Hematopoietic multipotent progenitor cell (in vitro differentiated cells): ENCODE measurements at places on chromosomes 16 and 17. TPM values are rescaled to one million over a fixed set of nuclear protein-coding genes. Genes with fewer than 3 reads are reported as not detected.

DNA sequence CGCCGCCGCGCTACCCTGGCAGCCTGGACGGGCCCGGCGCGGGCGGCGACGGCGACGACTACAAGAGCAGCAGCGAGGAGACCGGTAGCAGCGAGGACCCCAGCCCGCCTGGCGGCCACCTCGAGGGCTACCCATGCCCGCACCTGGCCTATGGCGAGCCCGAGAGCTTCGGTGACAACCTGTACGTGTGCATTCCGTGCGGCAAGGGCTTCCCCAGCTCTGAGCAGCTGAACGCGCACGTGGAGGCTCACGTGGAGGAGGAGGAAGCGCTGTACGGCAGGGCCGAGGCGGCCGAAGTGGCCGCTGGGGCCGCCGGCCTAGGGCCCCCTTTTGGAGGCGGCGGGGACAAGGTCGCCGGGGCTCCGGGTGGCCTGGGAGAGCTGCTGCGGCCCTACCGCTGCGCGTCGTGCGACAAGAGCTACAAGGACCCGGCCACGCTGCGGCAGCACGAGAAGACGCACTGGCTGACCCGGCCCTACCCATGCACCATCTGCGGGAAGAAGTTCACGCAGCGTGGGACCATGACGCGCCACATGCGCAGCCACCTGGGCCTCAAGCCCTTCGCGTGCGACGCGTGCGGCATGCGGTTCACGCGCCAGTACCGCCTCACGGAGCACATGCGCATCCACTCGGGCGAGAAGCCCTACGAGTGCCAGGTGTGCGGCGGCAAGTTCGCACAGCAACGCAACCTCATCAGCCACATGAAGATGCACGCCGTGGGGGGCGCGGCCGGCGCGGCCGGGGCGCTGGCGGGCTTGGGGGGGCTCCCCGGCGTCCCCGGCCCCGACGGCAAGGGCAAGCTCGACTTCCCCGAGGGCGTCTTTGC, 3.1 kb downstream of the HIC1 start:
- no peak for DNase-seq

The PPP1R27 gene
- total RNA-seq: 1.3 TPM

DNA sequence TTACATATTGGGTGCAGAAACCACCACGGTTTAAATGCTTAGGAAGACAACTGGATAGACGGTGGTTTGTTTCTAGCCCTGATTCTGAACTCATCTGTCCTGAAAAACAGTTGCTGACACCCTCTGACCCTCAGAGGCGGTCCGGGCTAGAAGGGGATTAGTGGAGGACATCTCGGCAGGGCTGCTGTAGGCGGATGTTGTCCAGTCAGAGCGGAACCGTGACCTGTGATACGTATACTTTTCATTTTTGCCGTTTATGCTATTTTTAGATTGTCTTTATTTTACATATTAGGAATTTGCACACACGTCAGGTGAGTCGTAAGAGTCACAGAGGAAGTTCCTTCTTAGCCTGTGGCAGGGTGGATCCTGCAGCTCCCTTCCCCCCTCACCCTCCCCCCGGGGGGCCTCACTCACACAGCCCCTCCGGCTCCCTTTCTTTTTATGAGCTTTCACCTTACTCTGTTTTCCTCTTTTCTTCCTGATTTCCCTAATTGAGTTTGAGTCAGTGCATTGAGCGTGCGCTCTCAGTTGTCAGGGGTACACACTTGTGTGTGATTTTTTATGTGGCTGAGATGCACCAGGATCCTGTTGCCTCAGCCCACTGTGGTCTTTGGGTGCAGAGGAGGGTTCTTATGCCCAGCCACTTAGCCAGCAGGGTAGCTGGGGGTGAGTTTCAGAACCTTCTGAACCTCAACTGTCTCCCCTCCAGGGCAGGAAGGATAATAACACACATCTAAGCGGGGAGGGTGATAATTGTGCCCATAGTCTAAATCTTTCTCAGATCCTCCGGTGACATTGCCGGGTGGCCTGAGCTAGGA, 211.1 kb upstream of the CHMP6 start:
- no peak for DNase-seq

DNA sequence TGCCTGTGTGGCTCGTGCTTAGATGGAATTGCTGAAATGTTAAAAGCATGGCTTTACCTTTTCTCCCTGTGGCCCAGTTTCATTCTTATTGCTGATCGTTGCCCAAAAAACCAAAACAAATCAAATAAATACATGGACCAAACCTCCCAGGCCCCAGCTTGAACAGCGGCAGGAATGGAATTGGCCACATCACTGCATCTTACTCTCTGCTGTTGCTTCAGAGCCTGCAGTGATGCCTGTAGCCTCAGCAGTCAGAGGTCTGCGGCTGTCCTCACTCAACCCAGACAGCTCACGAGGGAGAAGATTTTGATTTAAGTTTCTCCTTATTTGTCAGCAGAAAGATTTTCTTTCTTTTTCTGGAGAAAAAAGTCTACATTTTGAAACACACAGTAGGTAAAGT, 91.5 kb downstream of the NPIPB11 start:
- no peak for DNase-seq

DNA sequence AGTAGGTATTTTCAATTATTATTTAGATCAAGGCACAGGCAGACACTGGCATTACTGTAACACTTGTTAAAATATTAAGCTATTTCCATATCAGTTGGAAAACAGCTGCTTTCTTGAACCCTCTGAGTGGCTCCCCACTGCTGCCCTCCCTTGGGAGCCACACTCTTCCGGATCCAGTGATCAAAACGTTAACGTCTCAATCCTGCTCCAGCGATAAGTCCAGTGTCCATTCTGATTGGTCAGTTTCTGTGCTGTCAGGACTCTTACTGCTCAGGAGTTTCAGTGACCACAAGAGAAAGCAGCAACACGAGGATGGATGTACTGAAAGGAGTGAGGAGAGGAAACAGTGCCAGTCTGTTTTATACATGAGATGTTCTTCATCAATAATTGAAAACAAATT, 13.8 kb upstream of the ZKSCAN2 start:
- DNase-seq: no peak

GRCh38 chr16:70467113-70467512, 12.7 kb downstream of the FCSK start:
- no peak for DNase-seq

The KRTAP9-1 gene
- not detected for total RNA-seq

- DNase-seq: no peak
These were observed 40.2 kb upstream of the PLCG2 start for GRCh38 chr16:81738783-81739496.

DNA sequence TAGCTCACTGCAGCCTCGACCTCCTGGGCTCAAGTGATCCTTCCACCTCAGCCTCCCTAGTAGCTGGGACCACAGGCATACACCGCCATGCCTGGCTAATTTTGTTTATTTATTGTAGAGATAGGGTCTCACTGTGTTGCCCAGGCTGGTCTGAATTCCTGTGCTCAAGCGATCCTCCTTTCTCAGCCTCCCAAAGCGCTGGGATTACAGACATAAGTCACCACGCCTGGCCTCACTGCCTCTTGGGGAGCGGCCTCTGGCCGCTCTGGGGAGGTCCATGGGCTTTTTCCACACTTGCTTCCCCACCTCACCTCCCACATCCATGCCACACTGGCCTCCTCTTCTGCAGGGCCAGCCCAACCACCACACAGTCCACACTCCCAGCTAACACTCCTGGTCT, 18.3 kb upstream of the ADGRG3 start:
- no peak for DNase-seq

The PRSS21 gene
- 27.2 TPM for total RNA-seq

The ZC3H7A gene
- total RNA-seq: 24.5 TPM

The PYDC1 gene
- not detected for total RNA-seq

GRCh38 chr16:19771796-19772195, 53.7 kb downstream of the IQCK start:
- no peak for DNase-seq

GRCh38 chr17:82228278-82228841, 482 bp upstream of the SLC16A3 start:
- peak; percentile 72 for DNase-seq

DNA sequence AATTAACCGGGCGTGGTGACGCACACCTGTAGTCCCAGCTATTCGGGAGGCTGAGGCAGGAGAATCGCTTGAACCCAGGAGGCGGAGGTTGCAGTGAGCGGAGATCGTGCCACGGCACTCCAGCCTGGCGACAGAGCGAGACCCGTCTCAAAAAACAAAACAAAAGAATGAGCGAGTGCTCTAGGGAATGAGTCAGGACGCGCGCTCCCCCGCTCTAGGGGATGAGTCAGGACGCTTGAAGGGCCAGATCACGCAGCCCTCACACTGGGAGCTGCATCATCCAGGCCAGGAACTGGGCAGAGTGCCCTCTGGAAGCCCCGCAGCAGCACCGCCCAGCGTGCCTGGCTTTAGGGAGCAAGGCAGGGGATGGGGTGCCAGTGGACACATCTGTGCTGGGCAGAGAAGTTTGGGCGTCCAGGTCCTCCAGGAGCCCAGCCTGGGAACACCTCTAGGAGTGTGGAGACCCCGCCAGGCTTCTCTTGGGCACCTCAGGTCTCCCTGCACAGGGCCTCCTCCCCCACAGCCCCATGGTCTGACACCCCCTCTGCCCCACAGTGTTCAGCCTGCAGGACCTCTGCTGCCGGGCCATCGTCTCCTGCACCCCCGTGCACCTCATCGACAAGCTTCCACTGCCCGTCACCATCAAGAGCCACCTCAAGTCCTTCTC, 3.9 kb upstream of the WFIKKN1 start:
- DNase-seq: no peak

- DNase-seq: peak; percentile 39
These were observed at the start of gene GSG1L for GRCh38 chr16:28063591-28064061. Gene GSG1L (minus strand): TSS chr16:28063714. CDS start chr16:28063424, 290 bp downstream.

DNA sequence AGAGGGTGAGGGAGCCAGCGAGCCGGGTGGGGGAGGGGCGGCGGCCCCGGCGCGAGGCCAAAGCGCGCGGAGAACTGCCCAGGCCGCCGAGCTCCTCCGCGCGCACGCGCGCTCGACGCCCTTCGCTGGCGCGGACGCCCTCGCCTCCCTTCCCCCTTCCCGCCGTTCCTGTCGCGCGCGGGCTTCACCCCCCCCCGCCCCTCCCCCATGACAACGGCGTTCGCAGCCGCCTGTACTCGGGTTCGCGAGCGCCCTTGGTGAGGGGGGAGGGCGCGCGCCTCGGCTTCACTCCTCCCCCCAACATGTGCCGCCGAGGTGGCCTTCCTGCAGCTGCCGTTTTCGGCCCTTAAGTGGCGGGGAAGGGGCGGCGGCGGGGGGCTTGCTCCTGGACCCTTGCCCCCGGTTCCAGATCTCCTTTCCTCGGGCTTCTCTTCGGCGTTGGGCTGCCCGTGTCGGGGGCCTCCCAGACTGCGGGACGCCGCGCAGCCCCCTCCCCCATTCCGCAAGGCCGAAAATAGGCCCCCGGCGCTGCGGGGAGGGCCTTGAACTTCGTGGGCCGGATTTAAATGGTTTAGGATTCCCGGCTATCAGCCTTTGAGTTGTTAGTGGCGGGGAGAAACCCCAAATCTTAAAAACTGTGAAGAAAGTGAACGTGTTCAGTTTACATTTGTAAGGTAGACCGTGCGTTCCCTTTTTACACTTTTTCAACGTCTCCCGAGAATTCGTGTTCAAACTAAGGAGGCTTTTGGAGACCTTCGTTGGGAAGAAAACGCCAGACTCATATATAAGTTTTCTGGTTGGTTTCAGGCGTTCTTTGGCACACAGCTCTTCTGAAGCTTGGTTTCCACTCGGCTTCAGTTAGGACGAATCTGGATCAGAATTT, 653 bp downstream of the SRRM2 start:
- DNase-seq: peak; percentile 76

The FNDC8 gene
- not detected for total RNA-seq

The KRTAP4-4 gene
- total RNA-seq: not detected

- DNase-seq: no peak
These were observed 789 bp downstream of the CSNK1D start for GRCh38 chr17:82272495-82273326.

DNA sequence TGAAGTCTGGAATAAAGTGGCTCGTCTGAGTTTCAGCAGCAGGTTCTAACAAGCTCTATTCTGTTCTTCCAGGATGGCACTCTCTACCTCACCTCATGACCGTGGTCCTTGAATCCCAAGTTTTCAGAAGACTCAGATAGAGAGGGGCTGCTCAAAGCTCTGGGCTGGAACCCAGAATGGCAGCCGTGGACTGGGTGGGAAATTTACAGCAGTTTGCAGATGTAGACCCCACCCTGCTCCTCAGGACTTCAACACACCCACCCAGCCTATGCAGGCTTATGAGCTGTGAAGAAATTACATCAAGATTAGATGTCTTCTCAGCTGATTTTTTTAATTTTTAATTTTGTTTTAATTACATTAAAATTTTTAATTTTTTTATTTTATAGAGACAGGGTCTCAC, 59.4 kb downstream of the METRNL start:
- DNase-seq: no peak

DNA sequence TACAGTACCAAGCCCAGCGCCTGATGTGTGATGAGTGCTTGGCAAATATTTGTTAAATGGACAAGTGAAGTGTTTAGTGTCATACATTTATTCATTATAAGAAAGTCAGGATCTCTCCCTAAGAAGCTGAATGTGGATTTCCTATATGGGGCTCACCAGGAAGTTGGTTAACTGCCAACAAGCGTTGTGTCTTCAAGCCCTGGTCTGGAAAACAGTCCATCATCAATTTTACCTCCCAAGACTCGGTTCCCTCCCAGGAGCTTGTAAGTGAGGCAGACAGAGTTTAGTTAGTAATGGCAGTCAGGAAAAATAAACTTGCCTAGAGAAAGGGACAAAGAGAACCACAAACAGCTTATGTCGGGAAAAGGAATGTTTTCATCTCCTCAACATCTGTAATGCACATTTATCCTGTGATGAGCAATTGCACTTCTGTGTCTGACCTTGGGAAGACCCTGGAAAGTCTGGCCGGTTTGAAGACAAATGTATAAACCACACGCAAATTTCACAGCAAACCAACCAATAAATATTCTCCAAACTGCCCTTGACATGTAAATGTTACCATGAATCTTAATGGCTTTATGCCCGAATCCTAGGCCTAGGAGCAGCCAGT, 28.3 kb downstream of the C16orf95 start:
- DNase-seq: no peak

The CX3CL1 gene
- total RNA-seq: under 0.01 TPM

DNA sequence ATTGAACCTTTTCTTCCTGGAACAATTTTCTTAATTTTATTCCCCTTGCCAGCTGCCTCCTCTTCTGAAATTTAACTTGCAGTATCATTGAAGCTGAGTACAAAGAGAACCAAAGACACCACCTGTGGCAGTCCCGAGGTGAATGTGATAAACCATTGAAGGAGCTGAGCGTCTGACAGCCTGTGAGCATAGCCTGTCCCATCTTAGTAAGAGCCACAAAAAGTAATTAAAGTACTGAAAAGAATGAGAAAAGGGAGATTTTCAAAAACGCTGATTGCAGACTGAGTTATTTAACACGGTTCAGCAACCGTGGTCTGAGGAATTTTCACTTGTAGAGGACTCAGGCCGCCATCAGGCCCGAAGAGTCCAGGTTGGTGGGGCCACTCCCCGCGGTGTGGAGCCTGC, 27.2 kb upstream of the ST6GALNAC1 start:
- no peak for DNase-seq

- no peak for DNase-seq
These were observed 723 bp downstream of the TMEM186 start for GRCh38 chr16:8796469-8797363.
